Activated CD4-positive, alpha-beta T cell treated with anti-CD3 and anti-CD28 coated beads for 24 hours (primary cell): ENCODE measurements at places on chromosomes 1 and 21.

DNA sequence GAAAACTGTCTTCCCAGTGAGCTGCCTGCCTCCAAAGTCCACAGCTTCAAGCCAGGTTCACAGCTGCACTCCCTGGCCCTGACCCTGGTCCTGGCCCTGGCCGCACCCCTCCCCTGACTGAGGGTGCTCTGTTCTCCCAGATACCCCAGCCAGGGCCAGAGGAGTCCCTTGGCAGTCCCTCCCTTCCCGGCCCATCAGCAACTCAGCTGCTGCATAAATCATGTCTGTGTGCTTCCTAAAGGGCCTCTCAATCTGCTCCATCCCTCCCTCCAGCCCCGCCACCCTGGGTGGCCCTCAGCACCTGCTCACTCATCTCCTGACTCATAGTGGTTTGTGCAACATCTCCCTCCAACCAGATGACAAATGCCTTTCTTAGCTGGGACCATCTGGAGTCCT, 24.8 kb upstream of the C1orf174 start:
- DNase-seq = no peak

DNA sequence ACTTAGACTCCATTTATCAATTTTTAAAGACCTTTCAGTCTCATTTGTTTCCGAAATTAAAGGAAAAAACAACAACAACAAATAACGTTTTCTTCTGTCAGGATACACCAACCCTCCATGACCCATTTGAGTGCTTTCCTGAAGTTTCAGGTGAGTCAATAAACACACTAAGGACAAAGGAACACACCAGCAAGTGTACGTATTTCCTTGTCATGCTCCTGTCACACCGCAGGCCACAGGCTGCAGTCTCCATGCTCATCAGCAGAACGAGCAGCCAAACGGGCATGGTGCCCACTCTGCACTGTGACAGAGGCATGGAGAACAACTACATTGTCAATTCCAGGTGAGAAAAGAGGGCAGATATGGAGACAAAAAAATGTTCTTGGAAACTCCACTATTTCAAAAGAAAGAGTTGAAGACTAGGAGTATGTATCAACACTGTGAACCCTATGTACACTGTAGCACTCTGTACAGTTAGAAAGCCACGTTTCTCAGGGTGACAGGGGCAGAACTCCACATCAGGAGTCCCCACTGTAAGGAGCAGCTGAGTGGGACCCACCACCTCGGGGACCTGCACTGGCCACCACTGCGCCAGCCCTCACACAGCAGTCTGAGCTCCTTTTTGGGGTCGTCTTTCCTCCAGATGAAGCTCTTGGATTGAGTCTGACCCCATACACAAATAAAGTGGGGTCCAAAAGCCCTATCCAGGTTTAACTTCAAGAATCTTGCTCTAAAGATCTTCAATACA, 2.6 kb downstream of the PTTG1IP start:
- DNase-seq = no peak

DNA sequence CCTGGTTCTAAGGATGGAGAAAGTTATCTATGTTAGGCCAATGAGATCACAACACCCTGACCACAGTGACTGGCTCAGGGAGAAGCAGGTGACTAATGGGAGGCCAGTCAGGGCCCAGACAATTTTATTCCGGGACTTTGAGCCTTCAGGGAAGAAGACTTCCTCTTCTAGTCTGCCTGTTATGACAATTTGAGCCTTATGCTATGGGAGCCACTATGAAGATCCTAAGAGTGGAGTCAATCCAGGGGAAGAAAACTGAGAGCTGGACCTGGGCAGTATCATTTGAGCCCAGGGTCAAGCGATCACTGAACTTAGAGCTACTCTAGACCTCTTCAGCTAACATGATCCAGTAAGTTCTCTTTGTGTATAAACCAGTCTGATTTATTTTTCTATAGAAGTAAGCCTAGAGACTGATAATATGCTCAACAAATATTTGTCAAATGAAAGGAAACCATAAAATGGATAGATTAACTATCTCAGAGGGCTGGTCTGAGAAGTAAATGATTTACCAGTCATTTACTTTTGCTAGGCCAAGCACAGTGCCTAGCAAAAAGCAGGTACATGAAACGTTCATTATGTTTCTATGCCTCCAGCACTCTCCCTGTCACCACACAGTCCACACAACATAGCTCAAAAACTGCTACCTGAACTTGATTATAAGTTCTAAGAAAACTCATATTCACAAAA, 4.2 kb upstream of the C1orf141 start:
- no peak for DNase-seq

- DNase-seq = no peak
Measured at GRCh38 chr1:24440436-24440835, 24.8 kb downstream of the NIPAL3 start.

GRCh38 chr1:17276568-17276967, 27.7 kb downstream of the PADI3 start:
- no peak for DNase-seq

GRCh38 chr1:203175237-203175826, at the start of gene MYBPH:
Gene MYBPH (minus strand): TSS chr1:203175826. CDS start chr1:203175755, 71 bp downstream.
- no peak for DNase-seq

GRCh38 chr1:25985171-25985570, 12.7 kb downstream of the PAFAH2 start:
- DNase-seq = no peak

GRCh38 chr1:103353391-103353790, 172.1 kb upstream of the RNPC3 start:
- DNase-seq = no peak

GRCh38 chr1:229340496-229340895, 2.4 kb downstream of the CCSAP start:
- no peak for DNase-seq

- no peak for DNase-seq
Measured at GRCh38 chr21:34221331-34222030, 142.3 kb upstream of the KCNE2 start.

GRCh38 chr1:242197907-242198820, 199.3 kb upstream of the MAP1LC3C start:
- no peak for DNase-seq

- DNase-seq = no peak
Measured at GRCh38 chr21:44987301-44987885, 47.6 kb downstream of the SLX9 start.

DNA sequence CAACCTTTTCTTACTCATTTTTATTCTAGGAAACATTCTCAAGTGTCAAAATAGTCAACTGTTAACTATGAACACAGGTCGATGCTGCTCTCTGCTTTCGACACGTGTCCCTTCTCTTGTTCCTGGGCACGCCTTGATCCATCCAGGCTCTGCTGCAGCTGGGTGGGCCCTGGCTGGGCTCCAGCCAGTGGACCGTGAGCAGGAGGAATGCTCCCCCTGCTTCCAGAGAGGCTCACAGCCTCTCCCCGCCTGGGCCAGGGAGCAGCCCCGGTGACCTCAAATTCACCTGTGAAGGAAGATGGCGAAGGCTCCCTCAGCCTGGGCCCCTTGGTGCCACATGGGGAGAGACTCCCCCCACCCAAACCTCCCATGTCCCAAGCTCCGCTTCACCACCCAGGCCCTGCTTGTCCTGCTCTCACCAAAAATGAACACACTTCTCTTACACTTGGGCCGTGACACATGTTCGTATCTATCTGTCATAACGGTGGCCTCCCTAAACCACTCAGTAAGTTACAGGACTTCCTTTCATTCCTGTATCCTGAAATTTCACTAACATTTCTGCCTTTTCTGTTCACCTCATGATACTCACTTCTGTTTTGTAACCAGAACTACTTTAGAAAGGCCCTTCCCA, 24.6 kb upstream of the ADARB1 start:
- no peak for DNase-seq

GRCh38 chr21:28805885-28806284, 186.8 kb downstream of the LTN1 start:
- DNase-seq = no peak
